AG10803 (cell line): ENCODE measurements at places on chromosomes 4 and X.

GRCh38 chr4:2867758-2868491 is 24.3 kb downstream of the ADD1 start:
- peak; percentile 38 for DNase-seq

- no peak for DNase-seq
These were observed 930 bp downstream of the ZNF718 start for GRCh38 chr4:125091-125771.

DNA sequence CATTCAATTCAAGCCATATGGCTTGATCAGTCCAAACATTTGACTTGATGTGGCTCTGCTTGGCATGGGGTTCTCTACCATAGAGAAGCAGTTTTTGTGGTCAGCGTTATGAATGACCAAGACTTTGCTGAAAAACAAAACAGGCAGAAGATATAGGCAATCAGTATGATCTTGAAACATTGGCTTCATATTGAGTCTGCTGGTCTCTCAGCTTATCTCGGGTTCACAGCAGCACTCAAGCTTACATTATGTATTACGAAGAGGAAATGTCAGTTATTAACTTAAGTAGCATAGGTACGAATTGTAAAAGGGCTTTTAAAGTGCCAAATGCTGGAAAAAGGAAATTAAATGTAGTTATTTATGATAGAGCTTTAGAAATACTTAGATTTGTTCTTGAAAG is 99.0 kb downstream of the AFF2 start:
- no peak for DNase-seq

DNA sequence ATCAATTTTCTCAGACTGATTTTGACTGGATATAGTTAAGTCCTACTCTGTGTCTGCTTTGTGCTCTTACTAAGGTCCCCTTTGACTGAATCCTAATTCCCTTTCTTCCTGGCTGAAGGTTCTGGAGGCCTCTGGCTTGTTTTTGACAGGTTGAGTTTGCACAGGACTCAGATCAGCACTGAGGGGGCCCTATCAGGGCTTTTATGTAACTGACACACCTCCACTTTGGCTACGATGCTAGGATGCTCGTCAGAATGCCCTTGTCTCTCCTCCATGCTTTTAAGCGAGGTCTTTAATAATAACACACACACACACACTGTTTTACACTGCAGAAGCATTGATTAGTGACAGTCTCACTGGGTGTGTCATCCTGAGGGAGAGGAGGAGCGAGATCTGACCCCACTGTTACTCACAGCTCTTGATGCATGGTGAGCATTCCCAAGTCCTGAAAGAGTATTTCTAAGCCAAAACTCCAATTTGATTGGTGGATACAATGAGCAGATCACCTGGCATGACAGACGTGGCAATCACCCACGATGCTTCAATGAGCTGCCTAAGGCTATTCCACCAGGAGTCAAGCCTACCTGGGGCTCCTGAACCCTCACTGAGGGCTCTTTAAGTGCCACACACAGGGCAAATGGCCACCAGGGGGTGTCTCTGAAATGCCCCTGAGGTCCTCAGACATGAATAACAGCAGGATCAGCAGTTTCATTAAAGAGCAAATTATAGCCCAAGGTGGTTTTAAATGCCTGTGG is 130.4 kb upstream of the CPEB2 start:
- no peak for DNase-seq

GRCh38 chrX:69627744-69628143 is 11.8 kb downstream of the EDA start:
- no peak for DNase-seq

DNA sequence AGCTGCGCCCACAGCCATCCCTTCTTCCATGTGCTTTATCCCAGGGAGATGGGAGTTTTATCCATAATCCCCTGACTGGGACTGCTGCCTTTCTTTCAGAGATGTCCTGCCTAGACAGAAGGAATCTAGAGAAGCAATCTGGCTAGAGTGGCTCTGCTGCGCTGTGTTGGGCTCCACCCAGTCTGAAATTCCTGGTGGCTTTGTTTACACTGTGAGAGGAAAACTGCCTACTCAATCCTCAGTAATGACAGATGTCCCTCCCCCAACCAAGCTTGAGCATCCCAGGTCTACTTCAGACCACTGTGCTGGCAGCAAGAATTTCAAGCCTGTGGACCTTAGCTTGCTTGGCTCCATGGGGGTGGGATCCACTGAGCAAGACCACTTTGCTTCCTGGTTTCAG is 116.9 kb upstream of the AR start:
- DNase-seq: no peak

DNA sequence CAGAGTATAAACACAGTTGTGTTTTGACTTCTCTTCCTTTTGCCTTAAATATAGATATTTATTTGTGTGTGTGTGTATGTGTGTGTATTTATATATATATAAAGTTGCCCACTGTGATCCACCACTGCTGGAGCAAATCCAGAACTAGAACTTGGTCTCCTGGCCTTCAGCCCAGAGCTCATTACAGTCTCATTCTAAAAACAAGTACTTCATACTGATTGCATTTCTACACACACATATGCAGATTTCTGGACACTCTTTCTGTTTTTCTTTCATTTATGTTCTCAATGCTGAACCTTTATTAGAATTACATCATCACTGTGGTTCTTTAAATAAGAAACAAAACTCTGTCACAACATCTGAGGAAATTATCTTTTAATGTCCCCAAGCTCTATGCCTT is 381 bp downstream of the TXK start:
- peak; percentile 4 for DNase-seq

GRCh38 chr4:76581077-76581962 is 146.3 kb downstream of the SHROOM3 start:
- DNase-seq: peak; percentile 68

- DNase-seq: no peak
These were observed 21.7 kb upstream of the EGFL6 start for GRCh38 chrX:13547671-13548070.

DNA sequence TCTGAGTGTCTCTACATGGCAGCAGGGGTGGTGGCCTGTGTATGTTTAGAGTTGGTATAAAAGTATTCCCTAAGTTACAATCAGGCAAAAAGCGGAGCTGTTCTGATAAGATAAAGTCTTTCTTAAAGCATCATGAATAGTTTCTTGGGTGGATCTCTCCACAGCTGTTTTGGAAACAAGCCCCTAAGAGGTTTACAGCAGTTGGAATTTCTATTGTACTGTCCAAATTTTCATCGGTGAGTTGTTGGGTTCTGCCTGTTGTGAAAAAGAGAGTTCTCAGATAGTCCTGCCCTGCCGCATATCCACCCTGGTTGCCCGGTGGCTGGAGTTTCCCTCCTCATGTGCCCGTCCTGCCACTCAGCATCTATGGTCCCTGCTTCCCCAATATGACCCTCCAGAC is 50.1 kb downstream of the C4orf51 start:
- no peak for DNase-seq

DNA sequence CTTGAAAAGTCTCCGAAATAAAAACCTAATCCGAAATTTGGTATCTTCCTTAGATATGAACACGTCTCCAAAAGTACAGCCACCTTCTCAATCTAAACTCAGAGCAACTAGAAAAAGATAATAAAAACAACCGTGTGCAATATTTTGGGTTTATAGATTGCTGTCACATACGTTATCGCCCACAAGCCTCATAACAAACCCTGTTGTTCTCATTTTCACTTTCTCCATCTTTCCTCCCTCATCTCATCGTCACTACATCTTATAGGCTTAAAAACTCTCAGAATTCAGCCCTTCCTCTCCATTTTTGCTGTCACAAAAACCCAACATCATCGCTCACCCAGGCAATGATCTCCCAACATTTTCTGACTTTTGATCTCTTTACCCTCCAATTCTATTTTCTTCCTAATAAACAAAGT is 448 bp upstream of the SCFD2 start:
- no peak for DNase-seq

DNA sequence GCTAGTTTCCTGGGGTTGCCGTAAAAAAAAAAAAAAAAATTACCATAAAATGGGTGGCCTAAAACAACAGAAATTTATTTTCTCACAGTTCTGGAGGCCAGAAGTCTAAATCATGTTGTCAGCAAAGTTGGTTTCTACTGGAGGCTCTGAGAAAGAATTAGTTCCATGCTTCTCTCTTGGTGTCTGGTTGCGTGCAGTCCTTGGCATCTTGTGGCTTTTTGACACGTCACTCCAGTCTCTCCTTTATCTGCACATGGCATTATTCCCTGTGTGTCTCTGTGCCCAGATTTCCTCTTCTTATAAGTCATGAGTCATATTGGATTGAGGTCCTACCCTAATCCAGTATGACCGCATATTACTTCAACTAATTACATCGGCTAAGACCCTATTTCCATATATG is 38.7 kb downstream of the SPATA4 start:
- DNase-seq: peak; percentile 96

DNA sequence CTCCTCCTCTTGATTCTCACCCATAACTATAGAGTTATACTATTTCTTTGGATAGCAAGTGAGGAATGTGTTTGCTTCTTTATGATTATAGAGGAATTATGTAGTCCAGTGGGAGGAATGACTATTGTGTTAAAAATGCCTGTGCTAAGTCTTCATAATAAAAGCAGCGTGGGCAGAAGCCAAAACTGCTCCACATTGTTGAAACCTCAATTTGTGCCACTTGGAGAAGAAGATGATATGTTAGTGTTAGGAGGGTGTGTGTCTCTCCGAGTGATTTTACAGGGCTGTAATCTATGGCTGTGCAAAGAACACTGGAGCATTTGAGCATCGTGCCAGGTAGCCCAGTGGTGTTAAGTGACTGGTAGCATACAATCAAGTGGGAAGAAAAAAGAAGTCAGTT is 74.3 kb downstream of the FRAS1 start:
- DNase-seq: peak; percentile 70

DNA sequence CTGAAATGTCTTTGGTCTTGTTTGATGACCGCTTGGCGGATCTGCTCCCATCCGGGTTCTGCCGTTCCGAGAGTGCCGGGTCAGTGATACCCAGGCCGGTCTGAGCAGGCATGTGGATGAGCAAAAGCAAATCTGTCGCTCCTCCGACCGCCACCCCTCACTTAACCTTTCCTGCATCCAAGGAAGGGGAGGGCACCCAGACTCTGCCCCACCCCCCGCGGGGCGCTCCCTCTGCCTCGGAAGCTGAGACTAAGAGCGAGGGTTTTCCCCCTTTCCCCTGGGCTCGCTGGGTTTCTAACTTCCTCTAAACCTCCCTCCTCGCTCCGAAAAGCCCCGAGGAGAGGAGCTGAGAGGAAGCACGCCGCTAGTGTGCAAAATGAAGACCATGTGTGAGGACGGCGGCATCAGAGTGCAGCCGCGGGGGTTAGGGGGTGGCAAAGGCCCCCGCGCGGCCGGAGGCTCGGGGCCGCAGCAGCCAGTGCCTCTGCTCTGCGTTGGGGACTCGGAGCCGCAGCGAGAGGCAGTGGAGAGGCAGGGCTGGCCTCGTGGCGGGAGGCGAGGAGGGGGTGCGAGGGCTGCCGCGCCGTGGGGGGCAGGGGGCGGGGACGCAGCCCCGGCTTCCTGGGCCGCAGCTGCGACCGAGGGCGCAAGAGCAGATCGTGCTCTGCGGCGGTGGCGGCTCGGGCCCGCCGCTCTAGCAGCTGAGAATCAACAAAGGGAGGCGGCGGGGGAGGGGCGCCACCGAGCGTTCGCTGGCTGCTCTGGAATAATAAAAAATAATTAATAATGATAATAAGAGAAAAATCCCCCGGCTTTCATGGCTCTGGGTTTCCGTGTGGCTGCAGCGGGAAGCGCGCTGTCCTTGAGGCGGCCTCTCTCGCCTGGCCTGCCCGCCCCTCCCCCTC is 55.8 kb upstream of the BCOR start:
- DNase-seq: no peak

- DNase-seq: peak; percentile 9
These were observed 24.6 kb upstream of the PDLIM3 start for GRCh38 chr4:185559915-185560281.

DNA sequence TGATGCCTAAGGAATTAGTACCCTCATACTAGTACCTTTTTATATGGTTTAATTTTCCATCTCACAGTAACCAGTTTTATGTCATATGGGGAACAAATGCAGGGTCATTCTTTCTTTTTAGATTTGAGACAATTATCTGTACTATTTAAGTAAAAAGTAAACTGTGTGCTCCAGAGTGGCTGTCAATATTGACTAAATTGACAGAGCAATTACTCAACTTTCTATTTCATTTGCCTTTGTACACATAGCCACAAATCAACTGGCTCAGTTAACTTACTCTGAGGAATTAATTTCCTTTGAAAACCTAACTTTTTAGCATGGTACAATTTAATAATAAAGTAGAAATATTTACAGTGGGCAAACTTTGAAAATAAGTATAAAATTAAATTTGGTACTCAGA is 28.5 kb upstream of the TEX13C start:
- DNase-seq: no peak

- DNase-seq: peak; percentile 89
These were observed 199.8 kb upstream of the SFRP2 start for GRCh38 chr4:153988492-153989363.

DNA sequence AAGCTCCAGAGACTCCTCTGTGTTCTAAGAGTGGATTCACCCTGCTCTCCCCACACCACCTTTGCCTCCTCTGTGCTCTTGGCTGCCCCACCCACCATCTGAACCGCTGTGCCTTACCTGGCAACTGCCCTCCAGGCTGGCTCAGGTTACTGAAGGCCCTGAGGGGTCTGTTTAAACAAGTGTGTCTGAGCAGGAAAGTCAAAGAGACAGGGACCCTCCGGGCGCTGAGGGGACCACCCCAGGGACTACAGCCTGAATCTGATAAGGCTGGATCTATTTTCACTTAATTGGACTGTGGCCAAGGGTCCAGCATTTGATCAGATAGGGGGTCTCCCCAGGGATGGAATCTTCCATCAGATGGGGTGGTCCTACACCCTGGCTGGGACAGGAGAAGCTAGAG is 10.4 kb upstream of the MSX1 start:
- DNase-seq: no peak

DNA sequence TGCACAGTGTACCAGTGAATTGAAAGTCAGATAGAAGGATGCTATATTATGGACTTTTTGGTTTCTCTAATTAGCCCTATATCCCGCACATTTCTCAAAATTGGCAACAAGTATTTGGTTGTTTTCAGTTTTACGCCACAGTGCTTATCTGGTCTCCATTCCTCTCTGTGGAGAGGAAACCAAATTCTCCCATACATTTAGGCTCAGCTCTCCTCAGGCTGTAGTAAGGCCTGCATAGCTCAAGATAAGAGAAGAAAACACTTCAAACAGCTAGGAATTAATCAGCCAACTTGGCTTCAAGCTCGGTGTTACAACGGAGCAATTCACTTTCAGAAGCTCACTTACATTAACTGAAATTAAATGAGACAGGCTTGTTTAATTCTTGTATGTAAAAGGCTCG is 263.2 kb downstream of the PDHA2 start:
- DNase-seq: no peak

DNA sequence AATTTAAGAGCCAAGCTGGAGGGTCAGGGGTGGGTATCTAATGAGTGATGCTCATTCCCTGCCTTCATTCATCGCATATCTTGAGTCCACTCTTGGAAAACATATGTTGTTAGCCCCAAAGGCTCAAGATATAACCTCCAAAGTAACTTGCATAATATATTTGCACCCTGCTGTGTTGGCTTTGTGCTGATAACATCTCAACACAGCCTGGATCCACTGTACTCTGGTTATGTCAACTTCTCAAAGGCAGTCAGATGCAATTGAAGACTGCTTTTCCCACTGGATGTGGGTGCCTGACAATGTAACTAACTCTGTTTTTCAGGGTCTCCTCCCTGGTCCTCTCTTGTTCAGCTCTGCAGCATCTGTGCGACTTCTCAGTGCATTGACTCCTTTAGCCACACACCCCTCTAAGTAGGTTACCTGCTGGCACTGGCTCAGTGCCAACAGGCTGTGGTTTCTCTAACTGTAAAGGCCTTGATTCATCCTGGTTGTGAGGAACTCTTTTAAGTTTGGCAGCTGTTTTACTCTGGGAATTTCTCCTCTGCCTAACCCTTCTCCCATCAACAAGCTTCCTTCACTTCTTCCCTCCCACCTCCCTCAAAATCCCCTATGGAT is 28.1 kb downstream of the SLC16A2 start:
- DNase-seq: no peak

- DNase-seq: no peak
These were observed 81.4 kb downstream of the ANTXR2 start for GRCh38 chr4:79991601-79992000.
